ENCODE measurements at places on chromosomes 2 and 18.

GRCh38 chr2:174729797-174730697 is 34.2 kb downstream of the CHRNA1 start:
- no peak for DNase-seq

DNA sequence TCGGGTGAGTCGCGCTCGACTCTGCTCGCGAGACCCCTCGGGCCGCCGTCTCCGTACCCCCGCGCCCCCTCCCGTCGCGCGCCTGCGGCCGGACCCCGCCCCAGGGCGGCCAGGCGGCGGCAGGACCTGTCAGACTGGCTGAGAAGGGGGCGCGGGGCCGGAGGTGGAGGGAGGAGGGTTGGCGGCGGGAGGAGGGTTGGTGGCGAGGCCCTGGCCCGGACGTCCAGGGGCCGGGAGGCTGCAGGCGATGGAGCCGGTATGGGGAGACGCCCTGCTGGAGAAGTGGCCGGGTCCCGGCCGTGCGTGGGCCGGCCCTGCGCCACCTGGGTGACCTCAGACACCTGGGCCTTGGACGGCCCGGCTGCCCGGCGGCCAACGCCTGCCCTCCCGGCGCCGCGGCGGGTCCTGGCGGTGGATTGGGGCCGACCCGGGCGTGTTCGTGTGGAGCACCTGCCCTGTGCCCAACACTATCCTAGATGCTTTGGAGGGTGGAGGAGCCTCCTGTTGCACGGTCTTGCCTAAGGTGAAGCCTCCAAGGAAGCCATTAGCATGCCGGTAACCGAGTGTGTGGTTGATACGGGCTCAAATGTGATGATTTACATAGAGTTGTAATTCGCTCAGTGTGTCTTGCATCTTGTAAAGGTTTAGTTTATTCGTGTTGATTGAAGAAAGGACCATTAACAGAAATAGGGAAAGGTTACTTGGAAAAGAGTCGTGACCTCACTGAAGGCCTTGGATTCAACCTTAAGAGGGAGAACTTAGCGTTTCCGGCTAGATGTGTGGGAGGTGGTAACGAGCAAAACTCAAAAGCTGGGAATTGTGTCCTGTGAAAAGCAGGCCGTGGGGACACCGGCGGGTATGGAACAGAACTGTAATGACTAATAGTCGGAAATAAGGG is 550 bp downstream of the MYL12B start:
- DNase-seq: no peak

DNA sequence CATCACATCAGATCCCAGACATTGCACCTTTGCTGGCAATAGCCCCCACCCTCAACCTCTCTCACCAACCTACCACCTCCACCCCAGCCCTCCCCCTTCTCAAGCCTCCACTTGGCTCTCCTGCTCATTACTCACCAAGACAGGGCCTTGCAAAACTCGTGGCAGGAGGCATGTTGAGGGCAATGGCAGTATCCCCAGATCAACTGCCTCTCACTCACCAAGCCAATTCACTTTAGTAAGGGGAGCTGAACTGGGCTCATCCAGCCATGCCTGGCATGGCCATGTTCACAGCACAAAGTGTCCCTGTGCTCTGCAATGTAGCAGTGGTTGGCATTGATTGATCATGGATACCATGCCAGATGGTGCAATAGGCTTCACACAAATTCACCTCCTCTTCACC is 46.3 kb upstream of the TEX51 start:
- DNase-seq: no peak

GRCh38 chr2:133240491-133241223 is 327.6 kb downstream of the NCKAP5 start:
- DNase-seq: no peak

- no peak for DNase-seq
Measured at GRCh38 chr2:126049461-126049860, 606.5 kb upstream of the GYPC start.
